ENCODE measurements at places on chromosomes 4 and X. TPM values are rescaled to one million over a fixed set of nuclear protein-coding genes. Genes with fewer than 3 reads are reported as not detected.

DNA sequence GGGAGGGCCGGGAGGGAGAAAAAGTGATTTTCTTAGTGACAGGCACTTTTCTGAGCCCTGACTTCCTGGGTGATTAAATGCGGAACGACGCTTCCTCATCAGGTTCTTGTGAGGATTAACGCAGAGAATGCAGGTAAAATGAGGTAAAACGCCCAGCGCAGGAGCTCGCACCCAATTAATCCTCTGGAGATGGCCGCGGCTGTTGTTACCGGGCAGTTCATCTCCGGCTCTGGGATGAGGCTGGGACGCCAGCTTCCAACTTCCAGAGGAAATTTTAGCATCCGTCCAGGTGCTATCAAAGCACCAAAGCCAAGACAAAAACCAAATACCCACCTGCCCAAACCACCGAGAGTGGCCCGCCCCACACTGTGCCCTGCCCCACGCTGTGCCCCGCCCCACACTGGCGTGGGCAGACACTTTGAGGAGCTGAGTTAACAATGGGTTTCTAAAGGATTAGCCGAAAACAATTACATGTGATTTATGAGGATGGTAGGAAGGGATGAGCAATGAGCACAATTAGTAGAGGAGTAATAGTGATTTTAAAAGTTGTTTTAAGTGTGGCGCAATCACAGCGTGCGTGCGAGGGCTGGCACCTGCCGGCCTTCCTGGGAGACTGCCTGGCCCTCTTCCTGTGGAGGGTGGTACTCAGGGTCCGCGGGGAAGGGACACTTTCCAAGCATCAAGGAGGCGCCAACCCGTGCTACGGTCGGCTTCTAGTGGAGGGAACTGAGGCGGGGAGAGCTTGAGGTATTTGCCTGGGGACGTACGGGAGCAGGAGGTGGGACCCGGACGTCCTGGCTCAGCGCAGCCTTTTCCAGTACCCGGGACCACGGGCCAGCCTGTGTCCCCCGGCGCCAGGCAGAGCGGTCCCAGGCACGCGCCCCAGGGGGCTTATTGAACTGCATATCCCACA is 41.6 kb upstream of the ADRA2C start:
- no peak for DNase-seq

DNA sequence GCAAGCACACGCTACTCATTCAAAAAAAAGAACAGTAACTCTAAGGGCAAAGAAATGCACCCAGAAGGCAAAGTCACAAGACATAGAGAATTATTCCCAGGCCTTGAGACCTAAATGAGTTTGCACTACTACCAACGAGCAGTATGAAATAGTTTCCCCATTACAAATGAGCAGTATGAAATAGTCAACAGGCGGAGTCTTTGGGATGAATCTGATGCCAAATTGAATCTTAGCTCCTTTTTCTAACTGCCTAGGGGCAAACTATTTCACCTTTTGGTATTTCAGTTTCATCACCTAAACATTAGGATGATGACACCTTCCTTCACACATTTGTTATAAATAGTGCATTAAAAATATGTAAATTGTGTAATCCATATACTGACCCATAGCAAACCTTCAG is 213.0 kb upstream of the FAT4 start:
- no peak for DNase-seq

DNA sequence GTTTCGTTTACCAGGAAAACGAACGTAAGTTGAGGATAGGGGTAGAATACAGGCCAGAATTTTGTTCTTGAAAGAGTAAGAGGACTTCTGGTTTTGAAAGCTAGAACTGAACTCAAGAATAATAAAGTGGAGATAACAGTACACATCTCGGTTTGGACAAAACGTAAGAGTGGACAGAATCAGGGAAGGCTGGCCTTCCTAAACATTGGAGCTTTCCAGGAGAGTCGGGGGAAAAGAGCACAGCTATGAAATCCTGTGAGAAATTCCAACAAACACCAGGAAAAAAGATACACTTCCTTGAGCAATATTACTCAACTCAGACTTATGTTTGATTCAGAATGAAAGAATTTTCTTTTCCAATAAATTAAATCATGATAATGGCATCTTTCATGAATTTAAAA is 1.2 kb downstream of the CTSO start:
- DNase-seq, result no peak

- DNase-seq, result no peak
Measured at GRCh38 chr4:150999086-150999485, 16.0 kb downstream of the LRBA start.

- DNase-seq, result no peak
Measured at GRCh38 chr4:30930276-30930675, 210.1 kb downstream of the PCDH7 start.

DNA sequence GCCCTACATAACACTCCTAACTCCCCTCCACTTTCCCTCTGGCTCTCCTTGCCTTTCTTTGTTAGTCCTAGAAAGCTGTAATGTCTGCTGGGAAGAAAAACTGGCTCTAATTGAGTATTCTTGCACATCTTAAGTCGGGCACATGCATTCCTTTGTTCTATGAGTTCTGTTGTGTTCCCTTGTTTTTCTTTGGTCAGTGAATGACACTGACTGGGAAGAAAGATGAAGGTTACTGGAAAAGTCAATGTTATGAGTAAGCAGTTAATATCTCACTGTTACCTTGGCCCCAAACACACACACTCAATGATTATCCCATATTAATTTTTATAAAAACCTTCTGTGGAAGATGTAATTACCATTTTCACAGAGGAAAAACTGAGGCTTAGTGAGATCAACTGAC is 215.9 kb downstream of the SOWAHB start:
- no peak for DNase-seq

DNA sequence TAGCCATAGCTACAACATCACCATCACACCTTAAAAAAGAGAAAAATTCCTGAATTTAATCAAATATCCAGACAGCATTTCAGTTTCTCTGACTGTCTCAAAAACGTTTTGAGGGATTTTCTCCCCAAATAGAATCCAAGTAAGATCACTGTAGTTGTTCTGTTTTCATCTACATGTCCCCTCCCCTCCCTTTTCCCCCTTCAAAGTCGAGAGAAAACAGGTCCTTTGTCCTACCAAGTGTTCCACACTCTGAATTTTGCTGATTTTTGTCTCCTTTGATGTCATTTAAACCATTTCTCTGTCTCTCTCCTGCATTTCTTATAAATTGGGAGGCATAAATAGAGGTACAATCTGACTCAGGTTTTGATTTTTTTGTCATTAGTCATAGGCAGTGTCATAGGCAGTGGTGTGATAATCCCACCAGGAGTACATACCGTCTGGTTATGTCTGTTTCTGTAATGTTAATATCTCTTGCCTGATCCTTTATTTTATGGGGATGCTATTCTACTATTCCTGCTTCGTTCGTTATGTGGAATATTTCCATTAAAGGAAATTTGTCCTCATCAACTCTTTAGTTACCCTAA is 348.6 kb downstream of the PTTG2 start:
- no peak for DNase-seq

DNA sequence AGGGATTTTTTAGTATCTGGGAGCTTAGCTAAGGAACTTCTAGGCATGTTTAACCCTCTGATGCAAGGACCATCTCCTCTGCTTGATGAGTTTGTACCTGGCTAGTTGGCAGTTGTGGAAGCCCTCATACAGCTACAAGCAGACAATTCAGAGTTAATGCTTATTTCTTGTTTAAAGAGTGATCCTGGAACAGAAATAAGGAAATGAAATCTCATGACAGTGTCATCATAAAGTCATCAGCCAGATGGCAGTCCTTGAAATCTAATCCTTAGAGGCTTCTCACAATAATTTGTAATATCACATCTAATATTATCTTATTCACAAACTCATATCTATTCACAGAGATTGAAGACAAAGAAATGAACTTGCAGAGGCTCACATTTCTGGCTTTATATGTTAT is 581.6 kb upstream of the FTHL17 start:
- DNase-seq, result no peak

- DNase-seq, result no peak
Measured at GRCh38 chr4:182585321-182585720, 331.9 kb downstream of the DCTD start.

GRCh38 chr4:48193096-48193836 is 59.2 kb upstream of the TXK start:
- no peak for DNase-seq

GRCh38 chr4:150217808-150218207 is 139.6 kb downstream of the DCLK2 start:
- DNase-seq, result no peak

- DNase-seq, result no peak
Measured at GRCh38 chr4:82610041-82610440, 48.3 kb upstream of the TMEM150C start.

GRCh38 chrX:119676949-119677653 is 15.9 kb downstream of the SEPTIN6 start:
- DNase-seq, result no peak

GRCh38 chr4:116385583-116385982 is 699.8 kb downstream of the TRAM1L1 start:
- no peak for DNase-seq

DNA sequence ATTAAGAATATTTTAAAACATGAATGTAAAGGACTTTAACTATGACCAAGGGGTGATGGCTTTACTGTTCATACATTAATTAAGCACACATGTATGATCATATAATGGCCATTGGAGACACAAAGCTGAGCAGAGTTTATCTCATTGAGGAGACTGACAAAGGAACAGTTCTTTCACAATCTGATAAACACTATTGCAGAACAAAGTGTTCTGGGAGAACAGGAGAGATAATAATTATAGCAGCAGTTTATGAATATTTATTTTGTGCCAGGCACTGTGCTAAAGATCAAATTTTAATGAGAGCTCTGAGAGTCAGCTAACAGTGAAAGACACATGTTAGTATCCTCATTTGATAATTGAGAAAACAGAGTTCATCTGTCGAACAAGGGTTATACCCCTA is 242.4 kb upstream of the NR3C2 start:
- no peak for DNase-seq

- peak; percentile 70 for DNase-seq
Measured at GRCh38 chr4:5710961-5711478, at the start of gene EVC. TSS of gene EVC (plus strand) at chr4:5711201. CDS start at chr4:5711381, 180 bp downstream.

DNA sequence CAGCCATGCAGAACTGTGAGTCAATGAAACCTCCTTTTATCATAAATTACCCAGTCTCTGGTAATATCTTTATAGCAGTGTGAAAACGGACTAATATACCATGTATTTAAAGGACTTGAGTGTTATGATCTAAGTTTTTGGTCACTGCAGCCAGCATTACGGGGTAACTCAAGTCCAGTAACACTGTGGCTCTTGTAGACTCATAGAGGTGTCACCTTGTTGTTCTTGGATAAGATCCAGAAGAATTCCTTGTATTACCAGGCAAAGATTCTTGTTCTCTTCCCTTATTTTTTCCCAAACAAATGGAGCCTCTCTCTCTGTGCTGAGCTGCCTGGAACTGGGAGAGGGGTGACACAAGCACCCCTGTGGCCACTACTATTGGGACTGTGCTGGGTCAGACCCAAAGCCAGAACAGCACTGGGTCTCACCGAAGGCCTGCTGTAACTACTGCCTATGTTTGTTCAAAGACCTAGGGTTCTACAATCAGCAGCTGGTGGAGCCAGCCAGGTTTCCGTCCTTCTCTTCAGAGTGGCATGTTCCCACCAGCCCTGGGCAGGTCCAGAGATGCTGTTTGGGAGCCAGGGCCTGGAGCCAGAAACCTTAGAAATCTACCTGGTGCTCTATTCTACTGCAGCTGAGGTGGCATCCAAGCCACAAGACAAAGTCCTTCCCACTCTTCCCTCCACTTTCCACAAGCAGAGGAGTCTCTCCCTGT is 43.7 kb upstream of the MED14 start:
- peak; percentile 26 for DNase-seq

GRCh38 chr4:60726779-60727178 is 473.3 kb upstream of the ADGRL3 start:
- no peak for DNase-seq

DNA sequence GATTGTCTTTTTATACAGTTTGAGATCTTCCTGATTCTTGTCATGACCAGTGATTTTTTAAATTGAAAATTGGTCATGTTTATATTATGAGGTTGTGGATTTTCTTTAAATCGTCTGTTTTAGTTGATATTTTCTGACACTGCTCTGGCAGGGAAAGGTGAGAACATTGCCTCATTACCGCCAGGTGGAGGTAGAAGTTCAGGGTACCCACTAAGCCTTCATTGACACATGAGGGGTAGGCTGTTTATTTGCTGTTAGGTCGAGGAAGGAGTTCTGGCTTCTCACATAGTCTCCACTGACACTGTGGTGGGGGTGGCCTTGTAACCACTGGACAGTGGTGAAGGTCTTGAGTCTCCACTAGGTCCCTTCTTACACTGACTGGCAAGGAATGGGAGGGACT is 117.6 kb upstream of the GPR101 start:
- DNase-seq, result no peak

- DNase-seq, result peak; percentile 13
Measured at GRCh38 chr4:141246243-141246642, 25.5 kb downstream of the ZNF330 start.

DNA sequence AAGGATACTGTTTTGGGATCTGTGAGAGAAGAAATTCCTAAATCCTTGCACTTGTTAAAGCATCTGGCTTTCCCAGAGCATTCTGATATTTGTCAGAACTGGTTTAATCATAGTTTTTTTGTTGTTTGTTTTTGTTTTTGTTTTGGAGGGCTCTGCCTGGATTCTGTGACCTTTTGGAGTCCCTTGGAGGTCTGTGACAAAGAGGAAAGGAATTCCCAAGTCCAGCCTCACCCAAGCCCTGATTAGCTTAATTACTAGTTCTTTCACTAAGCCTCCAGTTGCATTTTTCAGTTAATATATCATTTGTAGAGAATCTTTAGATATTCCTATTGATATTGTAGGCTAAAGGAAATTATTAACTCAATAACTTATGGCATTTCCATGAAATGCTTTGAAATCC is 711 bp downstream of the ACE2 start:
- no peak for DNase-seq

- DNase-seq, result peak; percentile 13
Measured at GRCh38 chrX:11704725-11705495, 39.2 kb upstream of the ARHGAP6 start.

AMBN gene
- total RNA-seq, result 0.19 TPM

NSUN7 gene
- total RNA-seq, result not detected

ERAS gene
- total RNA-seq, result not detected

CDX4 gene
- total RNA-seq, result not detected

HS6ST2 gene
- total RNA-seq, result 3.9 TPM

PRRG1 gene
- total RNA-seq, result 14.5 TPM

EFHC2 gene
- not detected for total RNA-seq

NAT8L gene
- total RNA-seq, result 0.45 TPM

ADH7 gene
- not detected for total RNA-seq
